ENCODE measurements at places on chromosomes 11 and 22.

GRCh38 chr11:69126286-69126685 is 29.4 kb upstream of the SMIM38 start:
- no peak for DNase-seq

GRCh38 chr11:102230911-102231310 is 86.4 kb upstream of the BIRC3 start:
- no peak for DNase-seq

DNA sequence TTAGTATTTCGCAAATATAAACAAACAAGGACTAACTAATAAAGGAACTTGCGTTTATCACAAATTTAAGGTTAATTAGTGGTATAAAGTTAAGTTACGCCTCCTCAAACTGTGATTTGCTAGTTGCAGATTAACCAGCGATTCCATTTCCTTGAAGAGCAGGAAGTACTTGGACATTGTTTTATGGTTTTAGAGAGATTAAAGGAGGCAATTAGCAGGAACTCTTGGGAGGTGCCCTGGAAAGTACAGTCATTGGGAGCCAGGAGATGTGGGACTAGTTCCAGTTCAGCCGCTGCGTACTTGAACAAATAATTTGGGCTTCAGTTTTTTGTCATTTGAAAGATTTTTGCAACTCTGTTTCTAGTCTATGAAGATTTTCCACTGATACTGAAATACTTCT is 3.3 kb downstream of the FAM118B start:
- DNase-seq: no peak

GRCh38 chr11:16807306-16807705 is 68.9 kb downstream of the C11orf58 start:
- DNase-seq: no peak

DNA sequence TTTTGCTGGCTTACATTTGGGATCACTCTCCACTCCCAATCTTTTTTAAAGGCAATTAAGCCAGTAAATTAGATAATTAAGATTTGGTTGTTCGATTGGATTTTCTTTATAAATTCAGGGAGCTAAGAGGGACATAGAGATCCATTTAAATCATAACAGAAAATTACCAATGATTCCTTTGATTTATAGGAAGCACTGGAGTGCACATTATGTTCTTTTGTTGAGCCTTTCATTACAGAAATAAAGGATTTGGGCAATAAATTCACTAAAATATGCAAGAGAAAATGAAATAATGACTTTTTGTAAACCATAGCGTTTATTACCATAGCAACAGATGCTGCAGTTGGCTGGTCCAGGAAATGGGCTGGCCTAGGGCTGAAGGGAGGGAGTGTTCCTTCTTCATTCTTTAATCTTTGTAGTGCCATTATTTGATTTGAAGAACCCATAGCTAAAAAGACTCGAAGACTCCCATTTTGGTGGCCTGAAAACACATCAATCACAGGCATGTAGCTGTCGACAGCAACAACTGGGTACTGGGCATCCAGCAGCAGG is 73.0 kb downstream of the C2CD3 start:
- DNase-seq: peak; percentile 14
